Urinary bladder (tissue), 4 donors: ENCODE measurements at places on chromosomes 7 and 10.

DNA sequence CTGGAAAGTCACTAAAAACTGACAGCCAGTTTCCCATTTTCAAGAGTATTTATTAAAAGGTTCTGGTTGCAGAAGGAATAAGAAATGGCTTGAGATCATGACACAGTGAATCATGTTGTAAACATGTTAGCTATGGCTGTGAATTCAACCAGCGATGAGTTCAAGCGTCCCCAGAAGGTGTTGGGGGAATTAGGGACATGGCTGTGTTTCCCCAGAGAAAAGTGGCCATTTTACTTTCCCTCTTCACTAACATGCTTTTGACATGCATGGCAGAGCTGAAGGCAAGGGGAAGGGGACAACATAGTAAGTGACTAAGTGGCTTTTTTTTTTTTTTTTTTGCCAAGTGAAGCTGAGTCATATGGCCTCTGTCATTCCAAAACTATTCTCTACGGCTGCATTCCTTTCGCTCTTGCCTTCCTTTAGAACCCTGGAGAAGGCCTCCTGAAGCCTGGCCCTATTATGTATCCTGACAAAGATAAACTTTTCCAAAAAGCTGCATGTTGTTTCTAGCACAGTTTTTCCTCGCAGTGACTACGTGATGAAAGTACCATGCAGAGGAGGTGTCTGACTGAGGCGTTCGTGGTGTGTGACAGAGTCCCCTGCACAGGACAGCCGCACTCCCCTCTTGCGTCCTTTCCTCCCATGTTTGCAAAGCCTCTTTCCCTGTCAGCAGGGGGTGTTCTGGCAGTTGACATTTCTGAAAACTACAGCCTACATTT is 46.9 kb downstream of the EGFR start:
- DNase-seq = no peak

GRCh38 chr10:103683851-103684250 is 171.5 kb downstream of the SH3PXD2A start:
- DNase-seq = no peak

DNA sequence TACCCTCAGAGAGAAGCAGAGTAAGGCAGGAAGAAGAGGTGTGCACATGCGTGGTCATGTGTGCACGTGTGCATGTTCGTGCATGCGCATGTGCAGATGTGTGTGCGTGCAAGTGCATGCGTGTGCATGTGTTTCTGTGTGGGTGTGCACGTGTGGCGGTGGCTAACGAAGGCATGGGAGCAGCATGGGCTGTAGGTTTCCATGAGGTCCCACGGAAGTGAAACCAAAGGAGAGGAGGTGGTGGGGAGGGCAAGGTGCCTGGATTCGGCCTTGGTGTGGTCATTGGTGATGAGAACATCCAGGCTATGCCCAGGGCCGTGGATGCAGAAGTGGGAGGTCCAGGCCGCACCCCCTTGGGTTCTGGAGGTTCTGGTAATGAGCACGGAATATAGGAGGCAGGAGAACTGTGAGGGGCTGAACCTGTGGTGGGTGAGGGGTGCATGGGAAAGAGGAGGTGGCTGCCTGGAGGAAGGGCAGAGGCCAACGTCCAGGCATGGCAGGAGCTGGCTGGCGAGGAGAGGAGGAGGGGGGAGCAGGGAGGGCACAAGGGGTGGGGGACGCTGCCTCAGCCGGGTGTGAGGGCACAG is 2.4 kb upstream of the INPP5A start:
- DNase-seq = no peak

DNA sequence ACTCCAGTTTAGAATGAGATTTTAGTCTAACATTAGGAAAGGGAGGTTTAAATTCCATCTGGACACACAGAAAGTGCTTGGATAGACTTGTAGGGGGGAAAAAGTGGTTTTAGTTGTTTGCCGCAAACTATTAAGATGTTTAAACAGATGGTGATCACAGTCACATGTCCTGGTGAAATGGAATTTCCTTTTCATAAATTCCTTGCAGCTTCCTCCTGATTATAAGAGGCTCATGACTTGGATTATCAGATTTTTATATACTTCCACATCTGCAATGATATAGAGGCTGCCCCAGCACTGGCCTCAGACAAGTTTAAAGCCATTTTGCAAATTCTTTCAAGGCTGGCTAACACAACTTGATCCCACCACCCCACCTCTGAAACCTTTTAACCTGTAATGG is 106.4 kb upstream of the ARMC3 start:
- DNase-seq = no peak

DNA sequence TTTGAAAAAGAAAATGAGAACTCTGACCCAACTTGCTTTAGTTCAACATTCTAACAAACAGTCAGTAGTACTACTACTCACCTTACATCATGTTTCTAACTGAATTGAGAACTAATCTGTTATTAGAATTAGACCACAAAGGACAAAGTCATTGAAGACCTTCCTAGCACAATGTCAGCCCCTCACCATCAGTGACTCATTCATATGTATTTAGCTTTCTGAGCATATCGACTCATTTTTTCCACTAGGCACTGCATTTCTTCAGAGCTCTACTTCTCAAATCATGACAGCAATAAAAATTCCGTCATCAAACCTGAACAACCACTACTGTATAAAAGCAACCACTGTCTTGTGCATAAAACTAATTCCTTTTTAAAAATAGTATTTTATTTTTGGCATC is 4.4 kb upstream of the LRRN3 start:
- no peak for DNase-seq

DNA sequence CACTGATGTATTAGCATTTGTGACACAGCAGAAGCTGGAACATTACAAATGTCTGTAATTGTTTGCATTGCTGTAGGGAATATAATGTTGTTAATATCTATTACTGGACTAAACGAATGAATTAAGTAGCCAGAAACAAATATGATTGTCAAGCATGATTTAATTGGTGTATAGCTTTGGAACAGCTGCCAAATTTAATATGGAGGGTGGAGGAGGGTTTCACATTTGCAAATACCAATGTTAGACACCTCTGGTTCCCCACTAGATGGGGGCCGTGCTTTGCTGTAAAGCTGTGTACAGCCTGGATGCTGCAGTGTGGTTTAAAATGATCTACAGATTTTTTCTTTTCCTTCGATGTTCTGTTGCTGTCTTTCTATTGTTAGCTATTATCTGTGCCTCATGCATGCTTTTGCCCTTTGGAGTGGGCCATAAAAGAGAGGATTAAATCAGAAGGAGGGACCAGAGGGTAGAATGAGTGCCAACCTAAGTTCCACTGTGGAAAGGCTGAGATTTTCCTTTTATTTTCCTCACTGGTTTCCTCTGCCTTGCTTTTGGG is 23.1 kb downstream of the DNAJB9 start:
- DNase-seq = peak; percentile 28

GRCh38 chr7:30635798-30636197 is 41.1 kb downstream of the GARS1 start:
- DNase-seq = no peak

GRCh38 chr10:120336306-120336910 is 120.6 kb upstream of the PLPP4 start:
- no peak for DNase-seq

DNA sequence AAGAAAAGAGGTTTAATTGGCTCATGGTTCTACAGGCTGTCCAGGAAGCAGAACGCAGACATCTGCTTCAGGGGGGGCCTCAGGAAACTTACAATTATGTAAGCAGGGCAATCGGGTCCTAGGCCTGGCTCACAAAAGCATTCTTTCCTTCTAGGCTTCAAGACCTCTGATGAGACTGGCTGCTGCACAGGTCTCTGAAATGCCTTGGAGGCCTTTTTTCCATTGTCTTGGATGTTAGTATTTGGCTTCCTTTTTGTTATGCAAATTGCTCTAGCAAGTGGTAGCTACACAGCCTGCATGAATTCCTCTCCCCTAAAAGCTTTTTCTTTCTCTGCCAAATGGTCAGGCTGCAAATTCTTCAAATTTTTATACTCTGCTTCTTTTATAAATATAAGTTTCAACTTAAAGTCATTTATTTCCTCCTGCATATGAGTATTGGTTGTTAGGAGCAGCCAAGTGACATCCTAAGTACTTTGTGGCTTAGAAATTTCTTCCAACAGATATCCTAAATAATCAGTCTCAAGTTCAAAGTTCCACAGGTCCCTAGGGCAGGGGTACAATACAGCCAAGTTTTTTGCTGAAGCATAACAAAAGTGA is 83.1 kb upstream of the SEMA3A start:
- no peak for DNase-seq

DNA sequence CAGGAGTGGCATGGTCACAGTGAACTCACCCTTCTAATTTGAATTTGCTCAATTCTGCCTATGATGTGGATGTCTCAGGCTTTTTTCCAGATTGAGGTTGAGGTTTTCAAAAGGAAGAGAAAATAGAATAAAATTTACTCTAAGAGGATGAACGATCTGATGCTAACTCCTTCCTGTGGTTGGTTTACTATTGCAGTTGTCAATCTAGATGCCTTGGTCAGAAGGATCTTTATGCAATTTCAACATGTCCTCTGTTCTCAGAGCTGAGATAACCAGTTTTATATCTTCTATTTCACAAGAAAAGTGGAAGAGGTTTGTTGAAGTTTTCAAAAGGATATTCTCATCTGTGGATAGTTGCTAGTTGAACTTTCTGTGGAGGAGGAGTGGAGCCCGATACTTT is 150.7 kb upstream of the WDR11 start:
- DNase-seq = no peak

- DNase-seq = no peak
Measured at GRCh38 chr10:101669181-101669580, 25.8 kb downstream of the FBXW4 start.

GRCh38 chr7:41536873-41537665 is 165.8 kb downstream of the INHBA start:
- DNase-seq = no peak

DNA sequence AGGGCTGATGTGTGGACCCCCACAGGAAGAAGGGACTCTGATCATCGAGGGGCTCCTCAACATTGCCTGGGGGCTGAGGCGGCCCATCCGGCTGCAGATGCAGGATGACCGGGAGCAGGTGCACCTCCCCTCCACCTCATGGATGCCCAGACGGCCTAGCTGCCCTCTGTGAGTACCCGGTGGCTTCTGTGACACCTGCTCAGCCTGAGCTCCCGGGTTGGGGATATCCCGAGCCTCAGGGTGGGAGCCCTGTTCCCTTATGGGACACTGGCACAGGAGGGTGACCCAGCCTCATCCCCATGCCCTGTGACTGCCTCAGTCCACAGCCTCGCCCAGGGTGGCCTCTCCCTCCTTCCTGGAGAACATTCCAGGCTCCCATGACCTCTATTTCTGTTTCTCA is 3.9 kb upstream of the DEPP1 start:
- DNase-seq = no peak

- DNase-seq = no peak
Measured at GRCh38 chr7:92647652-92648051, 57.5 kb upstream of the FAM133B start.

DNA sequence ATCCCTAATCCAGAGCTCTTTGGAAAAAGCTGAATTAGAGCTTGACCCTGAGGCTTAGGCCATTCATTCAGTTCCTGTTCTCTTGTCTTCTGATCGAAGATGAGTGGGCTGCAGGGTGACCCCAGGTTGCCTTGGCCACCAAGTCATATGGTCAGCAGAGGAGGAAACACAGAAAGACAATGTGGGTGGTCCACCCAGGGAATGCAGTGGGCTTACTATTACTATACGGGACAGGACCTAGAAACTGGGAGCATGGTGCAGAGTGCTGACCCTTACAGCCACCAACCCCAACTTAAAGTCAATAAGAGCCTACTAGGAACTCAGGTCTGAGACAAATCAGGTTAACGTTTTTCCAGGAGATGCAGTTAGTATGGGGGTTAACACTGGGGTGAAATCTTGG is 200.5 kb downstream of the HERPUD2 start:
- DNase-seq = no peak

GRCh38 chr7:43869867-43870240 is 537 bp upstream of the MRPS24 start:
- peak; percentile 10 for DNase-seq

DNA sequence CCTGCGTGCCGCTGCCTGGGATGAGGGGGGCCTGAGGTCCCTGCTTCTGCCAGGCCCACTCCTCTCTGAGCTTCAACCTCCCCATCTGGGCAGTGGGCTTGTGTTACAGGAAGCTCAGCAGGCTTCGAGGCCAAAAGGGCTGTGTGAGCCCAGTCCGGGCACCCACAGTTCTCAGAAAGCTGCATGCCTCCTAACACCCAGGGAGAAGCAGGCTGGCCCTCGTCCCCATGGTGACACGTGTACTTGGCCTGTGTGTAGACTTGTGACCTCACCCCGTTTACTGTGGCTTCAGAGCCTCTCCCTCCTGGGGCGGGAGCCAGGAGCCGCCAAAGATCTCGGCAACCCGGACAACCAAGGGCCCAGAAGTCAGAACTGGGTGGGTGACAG is 2.2 kb upstream of the GRIFIN start:
- no peak for DNase-seq

DNA sequence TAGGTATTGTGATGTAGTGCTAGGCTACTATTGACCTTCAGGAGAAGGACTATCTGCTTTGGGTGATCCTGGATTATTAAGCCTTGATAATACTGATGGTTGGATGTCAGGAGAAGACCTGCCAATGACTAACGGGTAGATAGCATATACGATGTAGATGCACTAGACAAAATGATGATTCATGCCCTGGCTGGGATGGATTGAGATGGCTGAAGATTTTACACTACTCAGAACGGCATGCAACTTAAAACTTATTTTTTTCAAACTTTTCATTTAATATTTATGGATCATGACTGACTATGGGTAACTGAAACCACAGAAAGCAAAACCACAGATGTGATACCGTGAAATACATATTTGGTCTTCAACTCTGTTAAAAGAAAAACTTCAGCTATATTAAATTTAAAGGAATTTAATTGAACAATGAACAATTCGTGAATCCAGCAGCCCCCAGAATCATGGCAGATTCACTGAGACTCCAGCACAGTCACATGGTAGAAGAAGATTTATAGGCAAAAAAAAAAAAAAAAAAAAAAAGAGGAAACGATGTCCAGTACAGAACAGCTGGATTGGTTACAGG is 124.6 kb upstream of the CDK13 start:
- DNase-seq = no peak

- DNase-seq = no peak
Measured at GRCh38 chr10:110881905-110882304, 10.2 kb downstream of the PDCD4 start.

DNA sequence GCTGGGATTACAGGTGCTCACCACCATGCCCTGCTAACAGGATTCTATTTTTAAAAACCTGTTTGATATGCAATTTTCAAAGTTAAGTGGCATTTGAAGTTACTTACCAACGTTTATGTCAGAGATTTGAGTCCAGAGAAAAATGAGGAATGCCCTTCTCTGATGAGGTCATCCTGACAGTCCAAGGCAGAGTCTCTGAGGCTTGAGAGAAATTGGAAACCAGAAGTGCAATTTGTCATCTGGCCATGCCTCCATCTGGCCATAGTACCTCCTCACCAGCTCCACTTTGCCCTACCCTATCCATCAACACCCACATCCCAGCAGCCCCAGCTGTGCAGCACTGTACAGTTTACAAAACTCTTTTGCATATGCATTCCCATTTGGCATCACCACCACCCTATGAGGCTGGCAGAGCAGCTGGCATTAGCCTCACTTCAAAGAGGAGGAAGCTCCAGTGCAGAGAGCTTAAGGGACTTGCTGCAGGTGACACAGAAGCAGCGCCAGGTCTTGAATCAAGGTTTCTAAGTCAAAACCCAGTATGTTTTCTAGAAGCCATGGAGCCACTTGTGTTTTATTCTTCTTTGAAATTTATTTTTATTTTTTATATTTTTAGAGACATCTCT is 54.5 kb upstream of the PDZD8 start:
- no peak for DNase-seq
